Iris pigment epithelial cell (primary cell): ENCODE measurements at places on chromosomes 7 and 10.

GRCh38 chr7:126790763-126791162 is 462.0 kb downstream of the GRM8 start:
- no peak for DNase-seq

DNA sequence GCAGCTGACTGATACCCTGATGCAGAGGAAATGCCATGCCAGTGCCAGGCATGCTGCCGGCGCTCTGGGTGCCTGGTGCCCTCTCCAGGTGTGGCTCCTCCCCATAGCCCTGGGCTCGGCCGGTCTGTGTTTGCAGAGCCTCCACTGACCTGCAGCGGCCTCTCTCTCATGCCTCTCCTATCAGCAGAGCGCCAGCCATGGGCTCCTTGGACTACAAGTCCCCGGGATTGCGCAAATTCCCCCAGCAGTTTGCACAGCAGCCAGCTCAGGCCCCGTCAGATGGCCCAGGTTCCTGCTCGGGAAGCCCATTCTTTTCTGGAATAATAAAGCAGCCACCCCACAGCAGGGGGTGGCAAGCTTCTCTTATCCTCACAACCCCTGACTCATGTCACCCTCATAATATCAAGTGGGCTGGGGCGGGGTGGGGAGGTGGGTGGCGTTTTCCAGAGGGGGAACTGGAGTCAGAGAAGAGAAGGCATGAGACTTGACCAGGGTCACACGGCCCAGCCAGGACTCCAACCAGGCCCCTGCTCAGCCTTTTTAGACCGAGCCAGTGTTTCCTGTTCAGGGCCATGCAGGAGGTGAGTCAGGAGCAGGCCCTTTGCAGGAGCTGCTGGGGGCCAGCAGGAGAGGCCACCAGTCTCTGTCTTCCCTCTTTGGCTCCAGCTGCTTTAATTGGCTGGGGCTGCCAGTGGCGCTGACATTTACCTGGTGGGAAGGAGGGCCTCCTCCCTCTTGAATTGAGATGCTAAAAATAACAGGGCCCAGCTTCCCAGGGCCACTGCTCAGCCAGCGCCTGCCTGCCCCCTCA is 58.6 kb downstream of the ZMIZ1 start:
- peak; percentile 88 for DNase-seq

- DNase-seq = no peak
These were observed 93.8 kb downstream of the MAP3K8 start for GRCh38 chr10:30527623-30528428.

- DNase-seq = no peak
These were observed 126.0 kb downstream of the NRBF2 start for GRCh38 chr10:63258920-63259678.

DNA sequence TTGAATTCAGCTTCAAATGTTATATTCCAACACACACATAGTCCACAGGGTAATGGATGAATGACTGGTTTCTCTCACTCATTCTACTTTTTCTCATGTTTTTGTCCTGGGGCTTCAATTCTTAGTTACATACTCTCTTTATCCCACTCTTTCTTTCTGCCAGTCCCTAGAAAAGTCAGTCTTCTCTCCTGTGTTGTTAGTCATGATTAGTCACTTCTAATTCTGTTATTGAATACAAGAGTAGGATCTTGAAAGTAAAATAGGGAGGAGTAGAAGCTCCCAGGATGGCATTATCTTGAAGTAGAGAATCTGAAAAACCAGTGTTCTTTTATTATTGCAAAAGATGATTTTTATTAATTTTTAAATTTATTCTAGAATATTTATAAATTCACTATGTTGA is 45.5 kb upstream of the CALCR start:
- no peak for DNase-seq

- no peak for DNase-seq
These were observed 50.4 kb downstream of the ADRA2A start for GRCh38 chr10:111127081-111127848.

DNA sequence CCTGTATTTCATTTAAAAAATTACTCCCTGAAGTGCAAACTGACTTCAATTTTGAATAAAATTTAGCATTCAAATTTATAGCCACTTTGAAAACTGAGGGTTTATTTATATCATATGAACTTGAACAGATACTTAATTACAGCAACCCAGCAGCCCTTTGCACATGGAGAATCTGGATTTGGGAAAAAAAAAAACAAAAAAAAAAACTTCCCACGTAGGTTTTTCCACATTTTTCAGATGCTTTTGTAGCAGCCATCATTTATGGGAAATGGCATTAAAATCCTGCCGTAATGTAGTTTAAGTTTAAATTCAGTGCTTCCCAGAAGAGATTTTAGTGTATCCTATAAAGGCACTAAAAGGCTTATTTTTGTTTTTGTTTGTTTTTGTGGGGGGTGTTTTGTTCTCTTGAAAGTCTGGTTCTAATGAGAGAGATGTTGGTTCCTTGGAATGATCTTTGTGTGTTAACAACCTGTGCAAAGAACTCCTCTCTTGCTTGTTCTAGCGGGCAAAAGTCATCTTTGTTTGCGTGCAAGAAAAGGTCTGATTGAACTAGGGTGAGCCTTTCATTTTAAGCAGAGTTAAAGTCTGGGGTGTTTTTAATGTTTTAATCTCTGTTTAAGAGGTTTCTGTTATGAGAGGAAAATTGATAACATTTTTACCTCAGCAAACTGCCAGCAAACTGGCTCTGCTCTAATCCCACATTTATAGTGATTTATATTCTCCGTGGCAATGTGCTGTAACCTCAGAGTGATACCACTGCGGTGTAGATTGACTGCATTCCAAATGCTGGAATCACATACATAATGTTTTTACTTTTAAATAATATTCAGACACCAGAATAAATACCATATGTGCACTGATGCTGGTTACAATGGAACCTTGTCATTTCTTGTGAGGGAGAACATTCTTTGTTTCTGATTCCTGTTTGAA is 105.5 kb downstream of the WNT2 start:
- DNase-seq = peak; percentile 80

- DNase-seq = no peak
These were observed 151.5 kb downstream of the KIF20B start for GRCh38 chr10:89852872-89853271.

DNA sequence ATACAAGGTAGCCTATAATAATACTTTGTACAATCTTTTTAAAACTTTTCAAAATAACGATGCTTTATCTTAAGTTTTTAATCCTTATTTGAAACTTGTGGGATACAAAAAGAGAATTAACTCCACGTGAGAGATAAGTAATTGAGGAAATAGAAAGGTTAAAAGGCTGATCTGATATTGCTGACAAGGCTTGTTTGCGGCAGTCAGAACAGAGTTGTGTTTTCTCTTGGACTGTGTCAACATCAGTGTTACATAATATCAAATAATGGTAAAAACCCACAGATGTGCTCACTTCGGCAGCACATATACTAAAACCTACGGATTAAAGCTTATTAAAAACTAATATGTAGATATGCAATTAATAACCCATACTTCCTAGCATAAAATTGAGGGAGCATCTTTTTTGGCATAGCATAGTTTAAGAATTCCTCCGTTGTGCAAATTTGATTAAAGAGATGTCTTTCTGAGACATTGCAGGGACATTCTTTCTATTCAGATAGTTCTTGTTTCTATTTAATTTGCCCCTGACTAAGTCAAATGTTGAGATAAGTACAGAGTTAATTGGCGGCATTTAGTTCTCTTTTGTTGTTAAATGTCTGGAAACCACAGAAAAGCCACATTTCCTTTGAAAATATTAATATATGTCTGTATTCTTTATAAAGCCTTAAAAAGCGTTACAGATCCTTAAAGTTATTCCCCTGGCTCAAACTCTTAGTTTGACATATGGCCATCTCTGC is 63.3 kb downstream of the FAM185A start:
- no peak for DNase-seq

- no peak for DNase-seq
These were observed 410.4 kb upstream of the AUTS2 start for GRCh38 chr7:69187824-69188333.

- no peak for DNase-seq
These were observed 63.9 kb downstream of the INSYN2A start for GRCh38 chr10:127132451-127132850.

DNA sequence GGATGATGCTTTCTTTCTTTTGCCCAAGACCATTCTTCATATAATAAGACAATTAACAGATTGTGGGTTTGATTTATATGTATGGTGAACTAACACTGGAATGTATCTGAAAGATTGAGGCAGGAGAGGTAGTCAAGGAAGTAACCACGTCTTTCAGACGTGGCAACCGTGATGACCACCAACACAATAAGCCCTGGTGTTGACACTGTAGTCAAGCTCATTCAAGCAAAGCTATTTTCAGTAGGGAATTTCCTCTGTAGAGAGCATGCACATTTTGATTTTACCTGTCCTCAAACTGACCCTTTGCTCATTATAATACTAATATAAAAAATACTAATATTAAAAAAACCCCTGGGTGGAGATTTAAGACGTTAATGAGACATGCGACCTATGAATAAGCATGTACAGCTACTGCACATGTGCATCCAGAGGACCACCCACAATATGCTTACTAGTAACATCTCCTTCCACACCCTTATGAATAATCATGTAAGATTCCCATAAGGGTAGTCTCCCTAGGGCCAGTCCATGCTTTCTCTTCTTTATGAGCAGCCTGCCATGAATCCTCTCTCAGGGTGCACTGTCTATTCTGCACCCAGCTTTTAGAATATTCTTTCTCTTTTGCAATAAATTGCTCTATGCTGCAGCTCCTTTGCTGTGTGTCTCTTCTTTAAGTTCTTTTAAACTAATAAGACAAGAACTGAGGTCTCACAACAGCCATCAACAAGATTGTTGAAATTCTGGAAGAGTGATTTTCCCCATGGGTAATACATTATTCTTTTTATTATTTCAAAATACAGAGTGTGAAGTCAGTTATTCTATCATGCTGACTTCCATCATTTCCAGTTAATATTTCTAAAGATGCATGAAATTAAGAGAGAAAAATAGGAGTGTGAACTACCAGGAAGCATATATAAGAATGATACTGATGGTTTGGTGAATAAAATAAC is 151.3 kb upstream of the NPVF start:
- no peak for DNase-seq

- DNase-seq = no peak
These were observed 17.6 kb downstream of the CHCHD3 start for GRCh38 chr7:133064082-133064820.

- no peak for DNase-seq
These were observed 33.3 kb downstream of the CTBP2 start for GRCh38 chr10:125127110-125127509.

GRCh38 chr10:37379991-37380390 is 254.6 kb downstream of the ANKRD30A start:
- no peak for DNase-seq

DNA sequence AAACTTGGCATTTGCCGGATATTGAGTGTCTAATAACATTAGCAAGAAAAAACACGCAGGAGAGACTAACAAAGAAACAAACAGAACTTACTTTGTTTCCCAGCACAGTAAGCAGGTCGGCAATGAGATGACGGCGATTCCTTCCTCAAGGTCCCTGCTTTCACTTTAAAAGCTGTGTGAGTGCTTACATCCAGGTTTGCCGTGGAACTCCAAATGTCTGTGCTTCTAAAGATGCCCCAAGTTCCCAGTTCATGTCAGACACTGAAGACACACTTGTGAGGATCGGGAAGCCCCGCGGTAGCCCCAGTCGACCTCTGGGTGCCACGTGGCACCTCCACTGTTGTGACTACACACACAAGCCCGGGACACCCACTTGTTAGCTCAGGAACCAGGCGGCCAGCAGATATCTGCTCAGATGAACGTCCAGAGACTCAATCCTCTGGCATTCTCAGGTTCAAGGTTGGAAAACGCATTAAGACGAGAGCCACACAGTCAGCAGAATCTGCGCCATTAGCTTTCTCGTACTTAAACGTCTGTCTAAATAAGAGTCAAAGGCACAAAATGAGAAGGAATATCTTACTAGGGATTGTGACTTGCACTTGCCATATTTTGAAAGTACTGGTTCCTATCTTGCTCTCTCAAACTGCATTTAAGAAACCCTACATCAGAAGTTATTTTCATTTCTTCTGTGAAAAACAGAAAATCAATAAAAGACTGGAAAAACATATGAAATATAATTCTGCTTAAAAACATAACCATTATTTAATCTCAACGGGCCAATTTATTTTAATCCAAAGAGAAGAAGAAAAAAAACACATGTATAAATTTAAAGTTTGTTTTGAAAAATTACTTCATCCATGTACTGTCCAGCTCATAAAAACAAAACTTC is 207.6 kb upstream of the KLF14 start:
- peak; percentile 90 for DNase-seq
